Renal cortical epithelial cell (primary cell): ENCODE measurements at places on chromosomes 2 and 18. TPM values are rescaled to one million over a fixed set of nuclear protein-coding genes. Genes with fewer than 3 reads are reported as not detected.

GRCh38 chr2:88561646-88562388 is 65.4 kb downstream of the EIF2AK3 start:
- DNase-seq = no peak

GRCh38 chr18:3546106-3546505 is 96.1 kb downstream of the TGIF1 start:
- no peak for DNase-seq

DNA sequence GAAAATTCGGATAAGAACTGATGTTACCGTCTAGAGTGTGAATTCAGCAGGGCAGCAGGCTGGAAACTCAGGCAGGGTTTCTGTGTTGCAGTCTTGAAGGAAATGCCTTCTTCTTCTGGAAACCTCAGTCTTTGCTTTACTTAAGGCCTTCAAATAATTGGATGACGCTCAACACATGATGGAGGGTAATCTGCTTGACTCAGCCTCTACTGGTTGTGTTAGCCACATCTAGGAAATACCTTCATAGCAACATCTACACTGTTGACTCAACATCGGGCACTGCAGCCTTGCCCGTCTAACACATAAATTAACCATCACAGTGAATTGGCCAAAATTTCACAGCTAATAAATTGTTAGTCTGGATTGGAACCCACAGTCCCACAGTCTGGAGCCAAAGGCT is 37.2 kb downstream of the YPEL5 start:
- no peak for DNase-seq

- DNase-seq = peak; percentile 76
Observed at GRCh38 chr2:105328281-105329196, 996 bp downstream of the TGFBRAP1 start.

DNA sequence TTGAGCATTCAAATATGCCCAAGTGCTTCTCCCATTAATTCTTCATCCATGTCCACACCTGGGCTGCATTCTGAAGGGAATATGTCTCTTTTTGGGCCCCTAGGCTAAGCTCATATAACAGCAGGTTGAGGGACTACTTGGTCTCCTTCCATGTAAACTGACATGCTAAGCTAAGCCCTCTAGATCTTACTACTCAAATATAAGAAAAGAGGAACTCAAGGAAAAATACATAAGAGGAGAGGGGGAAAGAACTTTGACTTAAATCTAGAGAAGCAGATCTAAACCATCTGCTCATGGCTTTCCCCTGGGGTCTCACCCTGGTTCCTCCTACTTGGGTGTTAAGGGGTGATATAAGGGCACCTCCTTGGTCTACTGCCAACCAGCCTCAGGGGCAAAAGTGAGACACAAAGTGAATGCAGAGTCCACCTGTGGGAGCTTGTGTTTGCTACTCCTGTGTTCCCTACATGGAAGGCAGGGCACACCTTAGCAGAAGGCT is 19.8 kb upstream of the NFU1 start:
- DNase-seq = no peak

DNA sequence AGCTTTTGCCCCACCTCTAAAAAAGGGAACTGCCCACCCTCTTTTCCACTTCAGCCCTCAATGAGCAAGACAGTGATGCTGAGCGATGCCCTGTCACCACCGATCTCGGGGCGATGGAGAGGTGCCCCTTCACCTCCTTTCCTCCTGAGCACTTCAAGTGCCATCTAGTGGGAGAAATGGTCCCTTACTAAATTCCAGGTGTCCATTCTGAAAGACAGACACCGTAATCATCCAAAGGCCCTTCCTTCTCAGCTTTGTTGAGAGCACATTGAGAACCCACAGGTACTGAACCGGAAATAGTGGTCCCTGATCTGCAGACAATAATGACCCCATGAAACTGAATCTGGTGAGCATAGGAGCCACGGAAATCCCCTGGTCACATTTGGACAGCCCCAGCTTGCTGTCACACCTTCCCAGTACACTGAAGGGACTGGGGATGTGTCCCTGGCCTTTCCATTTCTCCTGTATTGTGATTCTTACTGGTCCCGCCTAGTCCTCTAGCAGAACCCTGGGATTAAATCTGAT is 38.5 kb downstream of the KCTD18 start:
- DNase-seq = peak; percentile 33

- DNase-seq = no peak
Observed at GRCh38 chr2:239955989-239956817, 68.9 kb downstream of the NDUFA10 start.

Gene AKAIN1
- total RNA-seq = not detected in 2 replicates

DNA sequence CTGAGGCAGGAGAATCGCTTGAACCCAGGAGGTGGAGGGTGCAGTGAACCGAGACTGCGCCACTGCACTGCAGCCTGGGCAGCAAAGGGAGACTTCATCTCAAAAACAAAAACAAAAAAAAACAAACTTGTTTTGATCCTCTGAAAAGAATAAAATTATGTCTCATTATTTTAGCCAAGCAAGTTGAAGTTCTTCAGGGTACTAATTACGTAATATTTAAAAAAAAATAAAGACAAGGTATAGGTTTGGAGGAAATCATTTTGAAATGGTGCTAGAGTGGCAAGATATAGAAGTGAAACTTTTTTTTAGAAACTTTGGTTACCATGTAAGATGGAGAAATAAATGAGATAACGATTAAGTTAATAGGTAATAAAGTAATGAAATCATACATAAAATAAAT is 54.4 kb upstream of the TMEM247 start:
- DNase-seq = no peak

DNA sequence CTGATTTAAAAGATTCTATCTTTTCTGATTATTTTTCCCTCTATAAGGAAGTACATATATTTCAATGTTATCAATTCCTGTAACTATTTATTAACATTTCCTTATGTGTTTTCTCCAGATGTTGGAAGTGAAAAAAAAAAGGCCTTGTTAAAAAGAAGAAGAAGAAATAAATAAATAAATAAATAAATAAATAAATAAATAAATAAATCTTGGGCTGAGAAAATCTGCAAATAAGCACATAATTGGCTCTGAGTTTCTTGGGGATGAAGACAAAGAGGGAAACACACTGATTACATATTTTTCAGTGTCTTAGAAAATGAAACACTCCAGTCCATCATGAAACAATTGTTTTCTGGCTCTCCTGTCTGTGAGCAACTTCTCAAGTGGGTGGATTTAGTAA is 21.1 kb upstream of the MBOAT2 start:
- DNase-seq = no peak

GRCh38 chr2:9951272-9951521 is 296 bp upstream of the GRHL1 start:
- no peak for DNase-seq

DNA sequence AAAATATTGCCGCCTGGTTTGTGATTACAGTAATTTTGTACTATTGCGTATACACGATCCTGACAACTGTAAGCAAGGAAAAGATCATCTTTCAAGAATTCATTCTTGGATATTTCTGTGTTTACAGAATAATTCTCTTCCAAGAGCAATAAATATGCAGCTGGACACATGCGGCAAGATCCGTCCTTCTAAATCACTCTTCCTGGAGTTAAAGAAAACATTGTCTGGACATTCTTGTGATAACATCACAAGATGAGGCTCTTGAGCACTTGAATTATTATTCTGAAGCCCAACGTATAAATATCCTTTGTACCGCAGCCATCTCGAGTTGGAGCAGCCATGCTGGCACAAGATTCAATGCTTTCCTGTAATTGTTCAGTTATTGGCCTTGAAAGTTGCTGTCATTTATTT is 9.9 kb downstream of the FHL2 start:
- no peak for DNase-seq

Gene GAL3ST2
- total RNA-seq = 0.17 and 0.70 TPM in 2 replicates

Gene PROKR1
- total RNA-seq = not detected in 2 replicates

Gene ZSWIM2
- not detected in 2 replicates for total RNA-seq

GRCh38 chr2:216657980-216658379 is 24.8 kb downstream of the IGFBP2 start:
- DNase-seq = no peak

DNA sequence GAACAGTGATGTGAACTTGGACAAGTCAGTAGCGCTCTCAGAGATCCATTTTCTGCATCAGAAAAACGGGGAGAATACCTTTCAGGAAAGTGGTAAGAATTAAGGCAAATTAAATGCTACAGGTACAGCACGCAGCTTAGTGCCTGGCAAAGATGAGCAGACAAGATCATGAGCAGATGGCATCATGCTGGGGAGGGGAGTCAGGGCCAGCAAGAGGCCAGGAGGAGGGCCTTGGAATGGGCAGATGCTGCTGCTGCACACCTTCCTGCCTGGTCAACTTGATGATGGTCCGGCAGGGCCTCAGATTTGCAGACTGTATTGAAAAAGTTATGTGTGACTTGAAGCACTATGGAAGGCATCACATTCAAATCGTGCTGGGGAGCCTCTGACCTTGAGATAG is 72.9 kb downstream of the GALNT14 start:
- DNase-seq = no peak

DNA sequence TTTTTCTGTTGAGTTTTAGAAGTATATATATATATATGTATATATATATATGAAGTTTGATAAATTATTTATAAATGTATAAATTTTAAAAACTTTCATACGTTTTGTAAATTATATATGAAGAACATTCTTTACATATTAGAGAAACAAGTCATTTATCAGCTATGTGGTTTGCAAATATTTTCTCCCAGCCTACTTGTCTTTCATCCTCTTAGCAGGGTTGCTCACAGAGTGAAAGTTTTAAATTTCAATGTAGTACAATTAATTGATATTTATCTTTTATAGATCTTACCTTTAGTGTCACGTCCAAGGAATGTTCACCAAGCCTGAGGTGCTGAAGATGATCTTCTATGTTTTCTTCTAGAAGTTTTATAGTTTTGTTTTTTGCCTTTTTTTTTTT is 78.3 kb upstream of the HS6ST1 start:
- peak; percentile 12 for DNase-seq

Gene ZNF385B
- 1.1 TPM in 1 of 2 replicates, not detected in the other for total RNA-seq

DNA sequence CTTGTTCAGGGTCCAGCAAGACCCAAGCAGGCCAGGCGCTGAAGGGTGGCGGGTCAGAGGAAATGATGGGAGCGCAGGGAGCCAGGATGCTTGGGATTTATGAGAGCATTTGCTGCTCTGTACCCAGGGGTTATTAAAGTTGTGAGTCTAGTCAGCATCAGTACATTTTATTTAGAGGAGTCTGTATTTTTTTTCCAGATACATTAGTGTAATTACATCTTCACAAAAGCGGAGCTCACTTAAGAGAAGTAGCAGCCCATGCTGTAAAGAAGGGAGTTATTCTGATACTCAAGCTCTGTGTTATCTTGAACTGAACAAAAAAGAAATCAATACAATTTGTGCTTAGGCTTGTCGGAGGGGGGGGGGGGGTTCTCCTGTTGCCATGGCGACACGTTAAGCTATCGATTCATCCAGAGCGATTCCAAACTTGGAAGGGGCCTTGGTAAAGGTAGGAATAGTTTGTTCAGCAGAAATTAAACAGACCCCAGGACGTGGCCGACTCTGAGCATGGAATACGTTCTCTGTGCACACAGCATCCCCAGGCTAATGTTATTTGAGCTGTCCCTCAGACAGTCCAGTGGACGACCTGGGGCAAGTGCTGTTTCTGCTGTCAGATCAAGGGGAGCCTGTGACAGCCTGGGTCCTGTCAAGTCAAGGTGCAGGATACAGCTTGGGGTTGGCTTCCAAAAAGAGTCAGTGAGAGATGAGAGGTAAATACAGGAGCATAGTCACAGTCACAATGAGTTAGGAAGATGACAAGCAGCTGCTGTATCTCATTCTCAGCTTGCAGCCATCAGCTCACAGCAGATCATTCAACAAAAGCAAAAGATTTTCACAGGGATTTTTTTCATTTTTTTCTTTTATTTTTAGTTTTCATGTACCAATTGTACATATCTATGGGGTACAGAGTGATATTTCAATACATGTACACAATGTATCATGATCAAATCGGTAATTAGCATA is 387.6 kb downstream of the DCDC2C start:
- DNase-seq = no peak

DNA sequence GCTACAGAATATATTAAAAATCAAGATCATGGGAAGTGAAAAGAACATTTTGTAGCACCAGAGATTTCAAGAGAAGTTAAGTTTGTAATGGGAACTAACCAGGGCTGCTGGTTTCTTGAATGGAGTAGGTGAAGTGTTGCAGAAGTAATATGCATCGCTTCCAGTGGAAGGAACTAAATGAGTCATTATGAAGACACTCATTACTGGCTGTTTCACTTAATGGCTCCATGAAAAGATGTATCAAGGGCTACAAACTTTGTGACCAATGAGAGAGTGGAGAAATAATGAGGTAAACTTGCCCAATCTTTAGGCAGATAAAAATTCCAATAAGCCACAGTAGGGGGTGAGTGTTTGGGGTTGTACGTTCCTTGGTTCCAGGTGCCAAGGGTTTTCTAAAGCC is 380.4 kb upstream of the POU3F3 start:
- peak; percentile 19 for DNase-seq

Gene SPRED2
- 4.9 and 16.2 TPM in 2 replicates for total RNA-seq

GRCh38 chr2:223586261-223586660 is 15.9 kb downstream of the SCG2 start:
- peak; percentile 73 for DNase-seq

Gene MBD2
- total RNA-seq = 33.5 and 38.4 TPM in 2 replicates

Gene NR4A2
- 0.15 TPM in 1 of 2 replicates, not detected in the other for total RNA-seq

Gene AQP12B
- total RNA-seq = not detected in 2 replicates

- DNase-seq = no peak
Observed at GRCh38 chr2:27727257-27727656, 44.3 kb upstream of the MRPL33 start.
